ENCODE measurements at places on chromosomes 1 and 21.

DNA sequence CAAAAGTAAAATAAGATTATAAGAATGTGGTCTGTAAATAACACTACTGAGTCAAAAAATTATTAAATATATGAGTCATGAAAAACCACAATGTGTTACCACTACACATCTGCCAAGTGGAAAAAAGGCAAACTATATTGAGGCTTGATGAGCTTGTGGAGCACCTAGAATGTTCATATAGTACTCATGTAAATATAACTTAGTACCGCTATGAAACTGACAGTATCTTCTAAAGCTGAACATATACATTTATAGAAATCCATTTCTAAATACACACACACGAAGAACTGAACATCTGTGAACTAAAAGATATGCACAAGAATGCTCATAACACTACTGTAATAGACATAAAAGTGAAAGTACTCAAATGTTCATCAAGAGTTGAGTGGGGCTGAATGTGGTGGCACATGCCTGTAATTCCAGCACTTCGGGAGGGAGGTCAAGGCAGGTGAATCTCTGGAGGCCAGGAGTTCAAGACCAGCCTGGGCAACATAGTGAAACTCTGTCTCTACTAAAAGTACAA lies 18.5 kb upstream of the GBP3 start:
- DNase-seq, result no peak

DNA sequence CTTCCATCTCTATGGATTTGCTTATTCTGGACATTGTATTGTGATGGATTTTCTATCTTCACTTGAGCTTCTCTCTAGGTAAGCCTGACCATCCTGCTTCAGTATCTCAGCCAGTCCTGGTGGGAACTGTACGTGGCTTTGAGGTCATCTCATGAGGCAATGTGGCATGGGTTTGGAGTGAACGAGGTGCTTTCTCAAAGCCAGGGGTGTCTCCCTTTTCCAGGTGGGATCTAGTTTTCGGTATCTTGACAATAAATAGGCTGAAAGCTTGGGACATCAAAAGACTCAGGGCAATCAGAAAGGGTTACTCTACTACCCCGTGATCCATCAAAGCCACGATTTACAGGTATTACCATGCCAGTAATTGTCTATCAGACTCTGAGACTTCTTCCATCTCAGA lies 40.8 kb downstream of the AZIN2 start:
- no peak for DNase-seq

DNA sequence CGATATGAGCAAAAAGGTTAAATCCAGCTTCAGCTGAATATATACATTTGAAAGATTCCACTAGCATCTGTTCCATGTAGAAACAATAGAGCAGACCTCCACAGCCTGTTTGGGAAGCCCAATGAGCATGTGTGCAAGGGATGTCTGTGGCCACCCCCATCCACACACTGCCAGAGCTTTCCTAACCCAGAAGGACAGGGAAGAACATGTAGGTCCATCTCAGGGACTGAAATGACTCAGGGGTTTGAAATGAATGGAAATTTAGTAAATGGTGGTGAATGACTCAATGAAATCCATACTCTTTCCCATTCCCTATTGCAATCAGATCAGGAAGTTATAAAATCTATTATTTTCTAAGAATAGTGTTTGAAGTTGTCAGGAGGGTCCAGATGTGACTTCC lies 397.2 kb downstream of the DUSP10 start:
- DNase-seq, result no peak

DNA sequence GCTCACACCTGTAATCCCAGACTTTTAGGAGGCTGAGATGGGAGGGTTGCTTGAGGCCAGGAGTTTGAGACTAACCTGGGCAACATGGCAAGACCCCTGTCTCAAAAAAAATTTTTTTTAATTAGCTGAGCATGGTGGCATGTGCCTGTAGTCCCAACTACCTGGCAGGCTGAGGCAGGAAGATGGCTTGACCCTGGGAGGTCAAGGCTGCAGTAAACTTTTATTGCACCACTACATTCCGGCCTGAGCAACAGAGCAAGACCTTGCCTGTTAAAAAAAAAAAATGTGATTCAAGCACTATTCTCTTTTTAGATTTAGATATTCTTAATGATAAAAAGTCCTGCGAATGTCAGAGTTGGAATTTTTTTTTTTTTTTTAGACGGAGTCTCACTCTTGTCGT lies 102.5 kb upstream of the L1TD1 start:
- no peak for DNase-seq

- DNase-seq, result no peak
These were observed 61.8 kb upstream of the IFNLR1 start for GRCh38 chr1:24248859-24249258.

DNA sequence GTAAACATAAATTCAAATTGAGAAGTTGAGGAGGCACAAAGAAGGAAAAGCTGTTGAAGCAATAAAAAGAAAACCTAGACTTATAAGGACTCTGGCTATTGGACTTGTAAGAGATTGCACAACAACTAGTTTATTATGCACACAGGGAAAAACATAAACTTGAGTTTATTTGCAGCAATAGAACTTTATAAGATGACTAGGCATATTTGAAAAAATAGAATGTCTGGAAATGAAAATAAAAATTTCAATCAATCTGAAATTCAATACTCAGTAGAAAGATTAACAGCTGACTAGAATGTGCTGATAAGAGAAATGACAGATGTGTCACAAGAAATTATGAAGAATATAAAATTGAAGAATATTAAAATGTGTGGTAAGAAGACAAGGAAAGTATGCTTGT lies 505.4 kb upstream of the ZP4 start:
- DNase-seq, result no peak

DNA sequence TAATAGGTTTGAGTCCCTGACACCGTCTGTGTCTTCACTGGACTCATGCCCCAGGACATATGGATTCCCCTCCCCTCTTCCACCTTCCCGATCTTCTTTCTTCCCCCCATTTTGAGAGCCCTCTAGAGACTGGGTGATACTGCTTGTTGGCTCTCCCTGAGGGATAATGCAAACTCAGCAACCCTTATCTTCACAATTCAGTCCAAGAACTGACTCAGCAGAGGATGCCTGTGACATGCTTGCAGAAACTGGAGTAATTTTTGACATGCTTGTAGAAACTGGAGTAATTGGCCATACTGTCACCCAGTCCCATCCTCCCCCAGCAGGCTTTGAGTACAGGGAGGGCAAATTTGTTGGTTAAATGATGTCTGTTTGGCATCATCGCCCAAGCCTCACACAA lies 127.6 kb upstream of the CTTNBP2NL start:
- DNase-seq, result no peak
